Lung microvascular endothelial cell (primary cell): ENCODE measurements at places on chromosomes 5 and 9. TPM values are rescaled to one million over a fixed set of nuclear protein-coding genes. Genes with fewer than 3 reads are reported as not detected.
A peak's percentile ranks its signal among the peaks of the same experiment; 100 is the strongest.

GRCh38 chr5:119746984-119747383 is 117.6 kb downstream of the FAM170A start:
- no peak for DNase-seq

DNA sequence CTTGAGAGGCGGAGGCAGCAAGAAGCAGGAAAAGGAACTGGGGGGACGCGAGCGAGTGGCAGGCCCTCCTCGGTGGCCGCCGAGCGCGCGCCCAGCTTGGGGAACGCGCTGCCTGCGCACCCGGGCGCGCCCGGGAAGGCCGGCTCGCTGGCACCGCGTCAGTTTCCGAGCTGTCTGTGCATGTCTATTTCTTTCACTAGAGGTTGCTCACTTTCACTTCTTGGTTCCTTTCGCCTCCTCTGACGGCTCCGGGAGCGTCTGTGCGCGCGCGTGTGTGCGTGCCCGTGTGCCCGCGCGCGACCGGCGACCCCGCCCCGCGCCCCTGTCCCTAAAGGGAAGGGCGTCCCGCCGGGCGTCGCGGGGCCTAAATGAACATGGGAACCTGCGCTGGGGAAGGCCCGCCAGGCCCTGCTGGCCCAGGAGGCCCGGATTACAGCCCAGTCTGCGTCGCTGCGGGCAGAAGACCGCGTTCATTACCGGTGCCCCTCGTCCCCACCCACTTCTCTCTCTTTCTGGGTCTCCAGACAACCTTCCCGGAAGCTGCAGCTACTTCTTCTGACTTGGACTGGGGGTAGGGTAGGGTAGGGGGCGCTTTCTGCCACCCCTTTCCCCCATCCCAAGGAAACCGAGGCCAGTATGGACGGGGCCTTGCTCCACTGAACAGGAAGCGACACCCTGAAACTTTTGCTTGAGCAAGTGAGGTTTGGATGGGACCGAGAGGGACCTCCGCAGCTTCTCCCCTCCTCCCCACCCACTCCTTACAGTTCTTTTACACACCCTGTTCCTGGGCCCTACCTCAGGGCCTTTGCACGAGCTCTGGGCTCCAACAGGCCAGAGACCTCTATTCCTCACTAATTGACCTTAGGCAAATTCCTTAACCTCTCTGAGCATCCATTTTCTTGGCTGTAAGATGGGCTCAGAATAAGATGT is 205.8 kb upstream of the IER5L start:
- peak; percentile 67 for DNase-seq

Gene EIF4E1B
- total RNA-seq = not detected in 2 replicates

Gene GGTA1
- 5.4 and 9.5 TPM in 2 replicates for total RNA-seq

Gene C5orf58
- not detected in 2 replicates for total RNA-seq

Gene AK6
- 12.6 and 17.3 TPM in 2 replicates for total RNA-seq

DNA sequence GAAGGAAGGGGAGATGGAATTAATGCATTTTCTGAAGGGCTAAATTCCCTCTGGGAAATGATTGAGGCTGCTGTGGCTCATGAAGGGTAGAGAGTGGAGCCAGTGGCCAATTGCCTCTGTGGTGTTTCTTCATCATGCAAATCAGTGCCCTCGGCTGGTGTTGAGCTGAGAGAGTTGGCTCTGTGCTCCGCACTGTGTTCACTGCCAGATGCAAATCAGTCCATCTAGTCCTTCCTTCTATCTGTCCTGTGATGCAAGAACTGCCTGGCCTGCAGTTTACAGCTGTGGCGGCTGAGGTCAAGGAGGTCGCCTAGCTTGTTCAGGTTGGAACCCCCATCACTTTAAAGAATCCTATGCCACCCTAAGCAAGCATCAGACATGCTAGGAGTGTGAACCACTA is 6.0 kb downstream of the TMEM171 start:
- DNase-seq = no peak

- DNase-seq = no peak
Measured at GRCh38 chr9:37549527-37549926, 26.7 kb downstream of the FBXO10 start.

GRCh38 chr9:137333016-137333671 is 31.1 kb upstream of the NRARP start:
- peak; percentile 74 for DNase-seq

DNA sequence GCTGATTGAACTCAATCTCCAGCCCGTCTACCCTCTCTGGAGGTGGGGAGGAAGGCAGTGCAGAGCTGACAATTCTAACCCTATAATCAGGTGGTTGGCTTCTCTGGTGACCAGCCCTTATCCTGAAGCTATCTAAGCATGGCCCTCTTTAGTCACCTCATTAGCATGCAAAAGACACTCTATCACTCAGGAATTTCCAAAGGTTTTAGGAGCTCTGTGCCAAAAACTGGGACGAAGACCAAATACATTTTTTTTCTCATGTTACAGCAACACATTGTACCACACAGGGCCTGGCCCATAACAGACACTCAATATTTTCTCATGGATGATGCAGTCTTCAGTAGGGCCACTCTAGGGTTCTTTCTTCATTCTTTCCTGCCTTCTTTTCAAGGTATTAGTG is 118.8 kb upstream of the VLDLR start:
- DNase-seq = peak; percentile 15

- DNase-seq = no peak
Measured at GRCh38 chr5:61405511-61406295, 73.6 kb downstream of the ZSWIM6 start.

GRCh38 chr9:20988671-20989315 is 42.6 kb downstream of the HACD4 start:
- DNase-seq = no peak

Gene GARIN3
- total RNA-seq = not detected in 2 replicates

DNA sequence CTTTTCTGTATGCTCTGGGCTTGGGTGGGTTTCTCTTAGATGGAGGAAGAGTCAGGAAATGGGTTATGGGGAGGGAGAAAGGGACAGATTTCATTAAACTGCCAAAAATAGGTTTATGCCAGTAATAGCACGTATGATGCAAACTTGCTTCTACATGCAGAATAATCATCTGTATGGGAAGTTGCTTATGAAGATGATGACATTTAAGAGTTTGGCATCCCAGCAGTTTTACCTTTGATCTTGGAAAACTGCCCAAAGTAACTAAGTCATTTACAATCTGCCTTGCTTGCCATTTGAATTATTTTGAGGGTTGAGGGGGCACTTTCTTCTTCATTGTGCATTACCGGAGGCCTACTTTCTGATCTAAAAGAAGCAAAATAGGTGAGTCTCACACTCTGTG is 282.9 kb upstream of the ANKRD55 start:
- DNase-seq = no peak

- DNase-seq = no peak
Measured at GRCh38 chr9:124264823-124265233, 7.1 kb downstream of the NEK6 start.

GRCh38 chr5:132267931-132268768 is 10.7 kb downstream of the PDLIM4 start:
- no peak for DNase-seq

- DNase-seq = no peak
Measured at GRCh38 chr9:127682351-127683136, 24.2 kb upstream of the CFAP157 start.

GRCh38 chr9:18331310-18331684 is 142.7 kb upstream of the ADAMTSL1 start:
- no peak for DNase-seq

DNA sequence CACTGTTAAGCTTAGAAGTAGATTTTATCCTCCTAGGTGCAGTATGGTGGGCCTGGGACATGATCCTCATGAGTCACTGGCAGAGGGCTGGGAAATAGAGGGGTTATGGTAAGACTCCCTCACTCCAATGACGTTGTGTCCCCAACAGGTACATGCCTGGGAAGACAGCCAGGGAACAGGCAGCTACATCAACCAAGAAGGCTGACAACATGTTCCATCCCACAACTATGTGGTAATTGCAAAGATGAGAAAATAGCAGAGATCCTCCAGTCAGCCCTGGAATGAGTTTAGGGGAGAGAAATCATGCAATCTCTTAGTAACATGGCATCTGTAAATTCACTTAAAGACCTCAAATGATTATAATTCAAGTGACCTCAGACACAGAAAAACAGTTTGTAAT is 114.4 kb upstream of the LIFR start:
- no peak for DNase-seq

GRCh38 chr5:139342423-139342723 is 719 bp downstream of the PAIP2 start:
- no peak for DNase-seq

Gene MARCHF11
- total RNA-seq = not detected in 2 replicates

DNA sequence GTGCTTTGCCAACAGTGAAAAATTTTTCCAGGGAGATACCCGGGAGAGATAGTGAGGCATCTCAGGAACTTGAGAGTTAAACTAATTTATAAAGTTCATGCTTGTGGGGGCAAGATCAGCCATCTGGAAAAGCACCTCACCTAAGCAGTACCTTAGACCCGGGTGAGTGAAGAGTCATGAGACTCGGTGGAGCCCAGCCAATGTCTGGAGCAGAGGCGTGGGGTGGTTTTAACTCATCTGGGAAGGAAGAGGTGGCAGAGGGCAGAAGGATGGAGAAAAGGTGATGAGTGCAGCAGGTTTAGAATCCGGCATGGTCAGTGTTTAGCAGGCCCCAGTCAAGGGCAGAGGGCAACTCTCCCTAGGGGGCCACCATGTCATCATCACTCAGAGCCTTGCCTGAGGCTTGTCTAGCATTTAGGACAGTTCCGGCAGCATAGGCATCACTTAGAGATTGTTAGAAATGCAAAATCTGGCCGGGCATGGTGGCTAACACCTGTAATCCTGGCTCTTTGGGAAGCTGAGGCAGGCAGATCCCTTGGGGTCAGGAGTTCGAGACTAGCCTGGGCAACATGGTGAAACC is 4.3 kb upstream of the RNF183 start:
- DNase-seq = no peak

Gene IL3
- total RNA-seq = not detected in 2 replicates

- DNase-seq = no peak
Measured at GRCh38 chr5:1536322-1536845, 12.6 kb upstream of the LPCAT1 start.

- DNase-seq = no peak
Measured at GRCh38 chr5:105907016-105907415, 1763.7 kb downstream of the EFNA5 start.

DNA sequence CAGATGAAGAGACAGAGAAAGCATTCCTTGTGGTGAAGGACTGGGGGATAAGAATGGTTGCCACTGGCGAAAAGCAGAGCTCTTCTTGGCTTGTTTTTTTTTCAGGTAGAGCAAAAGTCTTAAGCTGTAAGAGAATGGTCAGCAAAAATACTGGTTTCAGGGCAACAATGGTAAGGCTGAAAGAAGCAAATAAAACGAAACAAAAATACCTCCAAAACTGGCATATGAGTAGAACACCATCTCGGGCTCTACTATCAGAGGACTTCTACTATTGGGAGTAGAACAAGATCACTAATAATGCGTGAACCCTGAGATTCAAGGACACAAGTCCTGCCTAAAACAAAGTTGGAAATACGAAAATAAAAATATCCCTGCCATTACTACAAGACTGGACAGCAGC is 1823.2 kb upstream of the CDH6 start:
- DNase-seq = no peak
